Esophagus muscularis mucosa (tissue), 4 donors: ENCODE measurements at places on chromosomes 1 and 21. TPM values are rescaled to one million over a fixed set of nuclear protein-coding genes. Genes with fewer than 3 reads are reported as not detected.

DNA sequence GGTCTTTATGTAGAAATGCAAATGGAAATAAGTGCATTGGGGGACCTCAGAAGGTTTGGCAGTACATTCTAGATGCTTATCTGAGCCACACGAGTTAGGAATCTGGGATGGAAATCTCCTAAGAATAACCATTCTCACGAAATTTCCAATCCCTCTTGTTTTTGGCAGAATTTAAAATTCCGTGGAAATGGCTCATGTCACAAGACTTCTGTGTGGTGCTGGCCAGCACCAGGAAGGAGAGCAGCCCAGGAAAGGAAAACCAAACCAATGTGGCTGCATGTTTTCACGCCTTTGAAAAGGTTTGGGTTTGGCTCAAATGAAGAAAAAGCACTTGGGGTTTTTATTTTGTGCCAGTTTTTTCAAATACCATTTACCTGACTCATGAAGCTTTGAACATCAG, 80.1 kb upstream of the KCNK2 start:
- DNase-seq, result no peak

DNA sequence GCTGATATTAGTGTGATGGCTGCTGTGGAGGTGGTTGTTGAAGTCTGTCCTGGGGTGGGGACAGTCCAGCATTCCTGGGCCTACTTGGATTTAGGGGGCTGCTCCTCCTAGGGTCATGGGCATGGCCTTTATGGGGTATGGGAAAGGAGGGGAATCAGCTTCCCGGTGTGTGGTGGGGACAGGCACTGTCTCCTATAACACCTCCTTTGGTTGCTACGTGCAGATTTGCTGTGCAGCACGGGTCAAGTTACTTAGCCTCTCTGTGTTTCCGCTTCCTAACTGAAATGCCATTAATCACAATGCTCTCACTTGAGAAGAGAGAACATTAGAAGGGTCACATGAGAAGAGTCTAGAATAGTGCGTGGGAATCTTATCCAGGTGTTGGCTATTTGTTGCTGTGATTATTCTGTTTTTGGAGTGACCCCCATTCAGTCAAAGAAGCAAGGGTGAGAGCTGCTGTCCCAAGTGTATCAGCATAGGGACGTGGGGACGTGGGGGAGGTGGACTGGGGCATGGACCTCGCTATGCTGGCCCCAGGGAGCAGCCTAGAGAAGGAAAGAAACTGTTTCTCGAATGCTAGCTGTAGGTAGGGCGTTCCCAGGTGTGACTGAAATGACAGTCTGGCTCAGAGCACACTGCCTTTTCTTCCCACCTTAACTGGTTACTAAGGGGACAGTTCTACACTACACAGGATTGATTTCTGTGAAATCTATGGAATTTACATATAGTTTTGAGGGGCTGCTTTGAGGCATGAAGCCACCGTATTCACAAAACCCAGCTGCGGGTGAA, 19.9 kb downstream of the SOX13 start:
- DNase-seq, result no peak

Gene OR14C36
- total RNA-seq, result not detected

DNA sequence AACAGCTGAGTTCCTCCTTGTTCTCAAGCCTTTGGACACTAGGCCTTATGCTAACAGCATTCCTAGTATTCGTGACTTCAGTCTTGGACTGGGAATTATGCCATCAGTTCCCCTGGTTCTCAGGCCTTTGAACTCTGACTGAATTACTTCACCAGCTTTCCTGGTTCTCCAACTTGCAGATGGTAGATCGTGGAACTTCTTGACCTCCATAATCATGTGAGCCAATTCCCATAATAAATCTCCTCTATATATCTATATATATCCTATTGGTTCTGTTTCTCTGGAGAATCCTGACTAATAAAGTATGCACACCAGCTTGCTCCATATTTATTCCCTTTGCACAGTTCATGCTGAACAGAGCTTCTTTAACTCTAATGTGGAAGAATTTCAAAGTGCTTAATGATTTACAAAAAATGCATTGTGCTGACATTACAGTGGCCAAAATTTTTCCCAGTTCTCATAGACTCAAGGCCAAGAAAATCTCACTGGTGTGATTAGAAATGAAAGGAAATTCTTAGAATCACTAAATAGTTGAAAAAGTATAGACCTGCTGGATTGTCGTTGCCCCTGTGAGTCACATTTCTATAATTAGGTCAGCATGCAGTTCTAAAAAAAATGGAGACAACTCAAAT, 462.9 kb upstream of the ADAMTS5 start:
- no peak for DNase-seq

DNA sequence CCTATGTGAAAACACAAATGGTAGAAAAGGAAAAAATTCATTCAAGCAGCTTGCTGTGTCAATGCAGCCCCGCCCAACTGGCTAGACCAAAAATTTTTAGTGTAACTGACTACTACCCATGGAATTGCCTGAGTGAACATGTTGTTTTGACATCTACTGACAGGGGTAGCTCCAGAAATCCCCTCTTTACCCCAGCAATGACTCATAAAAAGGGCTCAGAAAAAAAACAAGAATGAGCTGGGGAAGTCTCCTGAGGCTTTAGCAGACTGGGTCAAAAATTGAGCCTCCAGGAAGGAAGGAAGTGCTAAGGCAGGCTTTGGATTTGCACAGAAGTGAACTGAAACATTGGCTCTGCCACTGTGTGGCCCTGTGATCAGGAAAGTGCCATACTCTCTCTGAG, 24.4 kb upstream of the FGGY start:
- no peak for DNase-seq

DNA sequence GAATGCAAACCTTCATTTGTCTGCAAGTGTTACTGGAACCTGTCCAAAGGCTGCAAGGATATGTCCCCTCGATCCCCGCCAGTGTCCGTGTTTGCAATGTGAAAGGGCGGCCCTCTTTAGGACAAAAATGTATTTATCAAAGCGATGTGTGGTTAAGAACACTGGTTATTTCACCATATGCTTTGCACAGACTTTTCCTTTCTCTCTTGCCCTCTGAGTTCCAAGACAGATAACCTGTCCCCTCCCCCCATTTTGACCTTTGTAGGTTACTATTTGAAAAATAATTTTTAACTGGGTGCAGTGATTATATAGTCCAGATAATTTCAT, 1.8 kb downstream of the CHRM3 start:
- DNase-seq, result no peak

DNA sequence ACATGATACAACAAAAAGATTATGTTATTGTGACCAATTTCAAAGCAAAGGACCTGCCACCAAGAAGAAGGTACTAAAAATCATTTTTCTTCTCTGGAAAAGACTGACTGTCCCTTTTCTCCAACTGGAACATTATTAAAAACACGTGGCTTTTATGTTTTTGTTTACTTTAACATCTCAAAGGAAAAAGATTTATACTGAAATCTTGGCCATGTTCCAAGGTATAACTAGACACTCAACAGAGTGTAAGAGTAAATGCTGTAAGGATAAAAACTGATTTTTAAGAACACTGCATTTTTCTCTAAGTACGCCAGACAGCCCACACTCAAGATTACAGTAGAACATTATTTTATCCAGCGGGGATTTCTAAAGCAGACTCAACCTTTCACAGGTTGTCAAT, 62.1 kb downstream of the BRWD1 start:
- no peak for DNase-seq

- no peak for DNase-seq
These were observed 15.8 kb upstream of the CAMK1G start for GRCh38 chr1:209567698-209568175.

DNA sequence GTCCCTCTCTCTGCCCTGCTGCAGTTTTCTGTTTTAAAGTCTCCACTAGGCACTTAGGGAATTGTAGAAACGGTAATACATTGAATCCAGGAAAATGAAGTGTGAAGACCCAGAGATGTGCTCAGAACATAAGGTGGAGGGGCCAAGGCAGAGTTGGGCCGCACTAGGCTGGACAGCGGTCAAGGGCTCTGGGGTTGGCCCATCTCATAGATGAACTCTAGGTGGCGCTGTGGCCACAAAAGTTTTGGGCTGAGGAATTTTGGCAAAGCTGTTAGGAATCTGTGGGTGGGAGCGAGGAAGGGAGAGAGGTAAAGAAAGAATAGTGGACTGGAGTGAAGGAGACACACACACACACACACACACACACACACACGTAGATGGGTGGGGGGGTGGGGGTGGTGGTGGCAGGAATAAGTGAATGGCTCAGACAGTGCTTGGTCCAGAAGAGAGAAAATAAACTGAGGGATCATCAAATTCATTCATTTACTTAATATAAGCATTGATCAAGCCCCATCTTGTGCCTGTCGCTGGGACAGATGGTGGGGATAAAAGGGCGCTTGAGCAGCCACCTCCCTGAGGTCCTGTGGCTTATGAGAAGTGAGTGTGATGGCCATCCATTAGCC, 258.5 kb downstream of the TRABD2B start:
- DNase-seq, result no peak

DNA sequence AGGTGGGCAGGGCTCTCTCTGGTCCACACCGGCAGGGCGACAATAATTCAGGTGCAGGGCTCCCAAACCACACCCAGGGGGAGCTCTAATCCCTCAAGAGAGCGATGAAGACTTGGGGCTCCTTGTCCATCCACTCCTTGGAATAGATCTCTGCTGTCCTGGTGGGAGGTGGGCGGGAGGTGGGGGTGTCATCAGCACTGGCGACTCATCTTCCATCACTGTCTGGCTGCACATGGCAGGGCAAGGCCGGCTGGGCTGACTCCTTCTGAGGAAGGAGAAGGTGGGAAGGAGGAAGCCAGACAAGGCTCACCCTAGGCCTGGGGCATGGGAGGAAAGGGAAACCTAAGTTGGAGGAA, 29.3 kb downstream of the TNNT2 start:
- no peak for DNase-seq

- no peak for DNase-seq
These were observed 2.3 kb downstream of the SERBP1 start for GRCh38 chr1:67427947-67428346.

- no peak for DNase-seq
These were observed 168.0 kb downstream of the CLEC20A start for GRCh38 chr1:178328728-178329127.

DNA sequence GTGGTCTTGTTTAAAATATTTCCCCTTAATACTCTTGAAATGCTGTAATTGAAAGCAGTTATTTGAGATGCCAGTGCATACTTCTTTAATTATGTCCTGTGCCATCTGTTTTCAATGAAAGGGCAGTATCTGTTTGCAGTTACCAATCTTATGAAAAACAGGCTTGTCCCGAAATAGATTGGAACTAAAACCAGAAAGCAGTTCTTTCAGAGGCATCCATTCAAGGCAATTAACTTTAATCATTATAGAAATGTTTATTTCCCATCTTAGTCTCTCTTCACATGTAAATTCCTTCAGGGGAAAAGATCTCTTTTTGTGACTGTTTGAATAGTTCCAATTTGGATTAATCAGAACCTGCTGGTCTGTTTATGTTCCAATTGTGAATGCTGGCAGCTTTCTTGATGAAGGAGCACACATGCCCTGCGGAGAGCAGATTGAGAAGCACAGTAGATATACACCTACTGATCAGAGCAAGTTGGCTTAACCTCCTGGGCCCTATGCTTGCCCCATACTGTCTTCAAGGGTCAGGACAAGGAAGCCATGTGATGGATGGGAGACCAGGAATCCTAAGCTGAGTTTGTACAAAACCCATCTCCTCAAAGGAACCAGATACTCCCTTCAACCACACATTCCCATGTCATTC, 41.6 kb upstream of the MROH9 start:
- DNase-seq, result no peak

GRCh38 chr1:58895082-58895481, 111.2 kb upstream of the JUN start:
- DNase-seq, result no peak

DNA sequence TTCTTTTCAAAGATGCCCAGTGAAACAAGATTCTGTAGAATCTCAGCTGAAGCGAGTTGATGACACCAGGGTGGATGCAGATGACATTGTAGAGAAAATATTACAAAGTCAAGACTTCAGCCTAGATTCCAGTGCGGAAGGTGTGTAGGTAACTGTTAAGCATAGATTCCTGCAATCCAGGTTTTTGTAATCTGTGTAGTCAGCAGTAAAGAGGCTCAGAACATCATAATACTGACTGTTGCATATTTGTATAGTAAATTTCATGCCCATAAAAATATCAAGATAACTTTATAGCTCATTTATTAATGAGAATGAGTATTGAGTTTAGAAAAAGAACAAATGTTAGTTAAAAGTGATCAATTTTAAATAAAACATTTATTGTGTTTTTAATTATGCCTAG, 32.2 kb downstream of the HENMT1 start:
- no peak for DNase-seq
